A172 (cell line): ENCODE measurements at places on chromosomes 12 and 14.
A peak's percentile ranks its signal among the peaks of the same experiment; 100 is the strongest.

- no peak for DNase-seq
Observed at GRCh38 chr14:95452176-95452892, 64.1 kb downstream of the SYNE3 start.

- no peak for DNase-seq
Observed at GRCh38 chr12:52608826-52609630, 7.8 kb upstream of the KRT72 start.

- DNase-seq, result no peak
Observed at GRCh38 chr12:131153956-131154355, 200.2 kb downstream of the ADGRD1 start.

DNA sequence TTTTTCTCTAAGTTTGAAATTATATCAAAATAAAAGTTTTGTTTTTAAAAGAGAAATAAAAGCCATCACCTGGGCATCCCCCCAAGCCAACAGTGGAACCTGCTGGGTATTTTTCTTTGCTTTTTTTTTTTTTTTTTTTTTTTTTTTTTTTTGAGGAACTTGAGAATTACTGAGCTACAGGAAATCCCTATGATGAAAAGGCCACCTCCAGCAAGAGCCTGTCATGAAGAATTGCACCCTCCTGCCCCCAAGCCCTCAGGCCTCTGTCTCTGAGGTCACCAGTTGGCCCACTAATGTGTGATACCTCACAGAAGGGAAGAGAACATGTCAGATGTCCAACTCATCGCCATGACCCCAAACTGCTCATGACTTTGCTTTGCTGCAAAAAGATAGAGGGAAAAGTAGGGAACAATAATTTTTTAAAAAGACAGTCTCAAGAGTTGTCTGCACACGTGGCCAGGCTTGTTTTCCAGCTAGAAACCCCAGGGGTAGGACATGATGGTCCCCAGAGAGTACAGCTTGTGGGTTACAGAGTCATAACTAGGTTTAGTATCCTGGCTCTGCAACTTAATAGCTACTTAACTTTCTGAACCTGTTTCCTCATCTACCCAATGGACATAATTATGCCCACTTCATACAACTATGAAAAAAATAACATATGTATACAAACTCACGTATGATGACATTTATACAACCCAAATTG, 124.3 kb upstream of the EGLN3 start:
- no peak for DNase-seq

DNA sequence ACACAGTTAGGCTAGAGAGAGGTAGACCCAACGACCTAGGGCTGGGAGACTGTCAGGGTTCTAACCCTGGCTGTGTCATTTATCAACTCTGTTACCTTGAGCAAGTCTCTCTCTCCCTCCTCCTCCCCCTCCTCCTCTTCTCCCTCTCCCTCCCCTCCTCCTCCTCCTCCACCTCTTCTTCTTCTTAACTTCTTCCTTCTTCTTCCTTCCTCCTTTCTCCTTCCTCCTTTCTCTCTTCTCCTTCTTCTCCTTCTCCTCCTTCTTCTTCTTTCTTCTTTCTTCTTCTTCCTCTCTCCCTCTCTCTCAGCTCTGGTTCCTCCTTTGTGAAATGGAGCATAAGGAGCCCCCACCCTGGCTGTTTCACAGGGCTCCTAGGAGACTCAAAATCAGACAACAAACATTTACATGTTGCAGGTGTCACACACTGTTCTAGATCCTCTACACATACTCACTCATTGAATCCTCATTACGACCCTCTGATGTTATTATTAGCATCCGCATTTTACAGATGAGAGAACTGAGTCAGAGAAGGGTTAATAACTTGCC, 2.2 kb upstream of the KCNH3 start:
- no peak for DNase-seq

DNA sequence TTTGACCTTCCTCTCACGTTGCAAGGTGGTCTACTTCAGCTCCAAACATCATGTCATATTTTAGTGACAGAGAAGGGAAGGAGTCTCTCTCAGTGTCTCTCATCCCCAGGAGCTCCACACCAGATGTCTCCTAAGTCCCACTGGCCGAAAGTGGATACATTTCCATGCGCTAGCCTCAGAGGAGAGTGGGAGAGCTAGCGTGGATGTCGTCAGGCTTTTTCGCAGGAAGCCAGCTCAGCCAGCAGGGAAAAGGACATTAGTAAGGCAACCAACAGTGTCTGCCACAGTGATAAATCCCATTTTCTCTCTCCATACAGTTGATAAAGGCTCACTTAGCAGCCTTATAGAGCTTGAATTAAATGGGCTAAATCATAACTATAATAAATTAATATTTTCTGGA, 155.7 kb downstream of the PELI2 start:
- DNase-seq, result no peak

DNA sequence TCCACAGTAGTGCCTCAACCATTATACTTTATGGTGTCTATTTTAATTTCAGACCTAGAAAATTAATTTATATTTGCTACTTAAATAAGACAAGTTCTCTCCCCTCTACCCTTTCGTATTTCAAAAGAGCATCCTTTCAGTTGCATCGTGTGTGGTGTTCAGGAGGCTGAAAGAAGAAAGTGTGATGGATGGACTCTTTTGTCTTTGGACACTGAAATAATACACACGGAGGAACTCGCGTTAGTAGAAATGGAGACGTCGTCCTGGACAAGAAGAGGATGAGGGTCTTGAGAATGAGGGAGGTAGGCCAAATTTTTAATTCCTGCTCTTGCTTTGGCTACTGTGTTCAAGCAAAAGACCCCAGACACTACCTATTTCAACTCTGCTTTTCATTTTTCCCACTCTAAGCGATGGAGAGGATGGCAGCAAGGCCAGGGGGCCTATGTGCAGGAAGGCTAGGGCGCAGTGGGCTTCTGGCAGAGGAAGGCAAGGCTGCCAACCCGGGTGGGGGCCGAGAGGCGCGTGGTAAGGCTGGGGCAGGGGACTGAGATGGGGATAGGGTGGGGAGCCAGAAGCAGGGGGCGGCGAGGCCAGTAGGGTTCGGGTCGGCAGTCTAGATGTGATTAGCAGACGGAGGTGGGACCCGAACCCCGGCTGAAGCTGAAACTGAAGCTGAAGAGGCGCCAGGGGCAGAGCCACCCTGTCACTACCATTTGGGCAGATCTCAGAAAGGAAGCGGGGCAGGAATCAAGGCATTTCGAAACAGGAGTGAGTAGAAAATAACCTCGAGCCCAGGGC, 722 bp downstream of the TMED8 start:
- DNase-seq, result peak; percentile 0

DNA sequence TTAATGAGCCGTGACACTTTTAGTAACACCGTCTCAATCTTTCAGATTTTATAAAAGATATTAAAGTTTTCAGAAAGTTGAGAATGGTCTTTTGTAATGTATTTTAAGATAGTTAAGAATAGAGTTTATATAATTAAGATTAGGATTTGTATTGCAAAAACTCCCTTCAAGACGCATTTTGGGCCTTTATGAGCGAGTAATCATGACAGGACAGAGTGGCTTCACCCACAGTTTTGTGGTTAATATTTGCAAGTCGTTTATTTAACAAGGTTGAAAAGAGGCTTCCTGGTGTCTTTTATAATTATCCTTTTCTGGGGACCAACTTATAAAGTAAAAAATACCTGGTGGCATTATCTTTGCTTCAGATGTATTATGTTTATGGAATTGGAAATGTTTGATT, 44.0 kb downstream of the TRAF3 start:
- DNase-seq, result no peak

DNA sequence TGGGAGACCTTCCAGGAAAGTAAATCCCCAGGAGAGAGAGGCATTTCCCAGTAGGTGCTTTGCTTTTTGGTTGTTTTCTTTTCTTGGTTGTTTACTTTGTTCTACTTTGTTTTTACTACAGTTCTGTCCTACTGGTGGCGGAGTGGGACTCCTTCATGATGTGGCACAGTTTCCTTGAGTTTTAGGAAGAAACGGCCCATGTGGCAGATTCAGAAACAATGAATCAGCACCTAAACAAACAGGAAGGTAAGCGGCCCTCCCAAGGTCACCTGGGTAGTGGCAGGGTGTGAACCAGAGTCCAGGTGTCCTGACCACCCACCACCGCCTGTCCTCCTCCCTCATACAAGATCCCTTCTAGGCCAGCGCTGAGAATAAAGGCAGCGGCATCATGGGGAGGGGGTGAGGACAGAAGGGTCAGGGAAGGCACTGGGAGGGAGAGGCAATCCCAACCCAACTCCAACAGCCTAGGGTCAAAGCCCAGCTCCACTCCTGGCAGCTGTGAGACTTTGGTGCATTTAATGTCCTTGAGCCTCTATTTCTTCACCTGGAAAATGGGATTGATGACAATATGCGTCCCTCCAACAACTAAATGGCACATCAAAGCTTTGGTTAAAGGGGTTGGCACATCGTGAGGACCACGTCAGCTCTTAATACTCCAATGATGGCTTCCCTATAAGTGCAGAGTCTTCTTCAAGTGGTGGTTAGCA, 111.5 kb upstream of the BCL2L14 start:
- DNase-seq, result peak; percentile 34

GRCh38 chr12:12810553-12811021, 2.6 kb upstream of the DDX47 start:
- no peak for DNase-seq

DNA sequence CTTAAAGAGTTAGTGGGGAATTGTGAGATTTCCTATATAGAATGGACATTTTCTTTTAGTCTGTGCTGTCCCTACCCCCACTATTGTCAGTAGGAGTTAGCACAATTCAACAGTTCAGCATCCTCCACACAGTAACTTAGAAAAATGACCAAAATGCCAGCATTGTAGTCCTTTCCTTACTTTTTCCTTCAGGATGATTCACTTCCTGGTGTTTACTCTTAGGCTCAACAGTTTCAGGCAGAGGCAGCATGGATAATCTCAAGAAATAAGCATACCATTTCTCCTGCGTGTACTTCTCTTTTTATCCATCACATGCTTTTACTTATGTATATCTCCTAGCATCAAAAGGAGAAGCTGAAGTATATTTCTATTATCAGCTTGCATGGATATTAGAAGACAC, 683.4 kb downstream of the SLC16A7 start:
- peak; percentile 28 for DNase-seq

DNA sequence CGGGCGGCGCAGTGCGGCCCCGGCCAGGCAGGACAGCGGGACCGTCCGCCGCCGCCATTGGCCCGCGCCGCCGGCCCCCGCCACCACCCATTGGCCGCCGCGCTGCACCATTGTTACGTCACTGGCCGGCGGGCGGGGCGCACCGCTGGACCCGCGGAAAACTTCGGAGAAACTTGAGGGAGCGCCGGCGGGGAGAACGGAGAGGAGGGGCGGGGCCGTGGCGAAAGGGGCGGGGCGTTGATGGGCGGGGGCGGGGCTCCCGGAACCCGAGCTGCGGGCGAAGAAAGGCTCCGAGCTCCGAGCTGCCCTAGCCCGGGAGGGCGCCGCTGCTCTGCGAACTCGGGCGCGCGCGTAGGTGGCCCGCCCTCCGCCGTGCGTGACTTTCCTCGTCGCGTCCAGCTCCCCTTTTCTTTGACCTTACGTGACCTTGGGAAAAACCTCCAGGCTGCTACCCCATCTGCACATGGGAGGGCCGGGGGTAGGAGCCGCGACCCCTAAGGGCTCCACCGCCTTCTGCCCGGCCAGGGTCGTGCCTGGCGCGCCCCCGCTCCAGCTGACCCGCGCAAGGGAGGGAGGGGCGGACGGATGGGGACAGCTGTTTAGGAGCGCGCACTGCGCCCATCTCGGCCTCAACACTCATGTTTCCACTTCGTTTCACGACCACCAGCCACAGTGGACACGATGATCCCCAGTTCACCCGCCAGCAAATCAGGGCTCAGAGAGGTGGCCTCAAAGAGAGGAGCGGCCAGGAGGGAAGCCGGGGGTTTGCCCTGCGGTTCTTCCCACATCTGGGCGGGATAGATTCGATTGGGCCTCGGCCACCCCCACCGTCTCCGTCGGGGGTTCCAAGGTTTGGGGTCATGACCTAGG, at the start of gene ANKRD9:
Gene ANKRD9, minus strand, starts transcription at position 31 of the 870 bp plus-strand sequence. CDS start 1,887 bp downstream, outside the sequence.
- peak; percentile 57 for DNase-seq

DNA sequence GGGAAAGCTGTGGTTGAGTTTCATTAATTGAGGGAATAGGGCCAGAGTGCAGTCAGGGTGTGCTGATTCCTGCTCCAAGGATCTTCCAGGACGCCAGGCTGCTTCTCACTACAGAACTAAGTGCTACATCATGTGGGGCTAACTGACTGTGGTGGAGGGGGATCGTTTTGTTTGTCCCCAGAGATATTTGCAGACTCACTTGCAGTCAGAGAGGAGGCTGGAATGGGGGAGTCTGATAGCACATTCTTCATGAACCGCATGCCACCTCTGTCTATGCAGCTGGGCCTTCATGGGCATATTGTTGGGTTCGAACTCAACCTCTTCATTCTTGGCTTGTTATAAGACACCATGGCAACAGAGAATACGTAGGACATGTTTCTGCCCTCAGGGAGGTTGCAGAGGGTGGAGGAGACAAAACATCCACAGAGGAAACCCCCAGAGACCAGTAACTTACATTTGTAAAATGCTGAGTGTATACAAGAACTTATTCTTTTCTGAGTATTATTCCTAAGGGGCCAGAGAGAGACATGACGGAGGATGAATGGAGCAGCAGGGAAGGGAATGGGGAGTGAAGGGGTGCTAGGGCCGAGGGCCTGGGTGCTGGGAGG, 13.0 kb downstream of the KRT7 start:
- DNase-seq, result no peak

DNA sequence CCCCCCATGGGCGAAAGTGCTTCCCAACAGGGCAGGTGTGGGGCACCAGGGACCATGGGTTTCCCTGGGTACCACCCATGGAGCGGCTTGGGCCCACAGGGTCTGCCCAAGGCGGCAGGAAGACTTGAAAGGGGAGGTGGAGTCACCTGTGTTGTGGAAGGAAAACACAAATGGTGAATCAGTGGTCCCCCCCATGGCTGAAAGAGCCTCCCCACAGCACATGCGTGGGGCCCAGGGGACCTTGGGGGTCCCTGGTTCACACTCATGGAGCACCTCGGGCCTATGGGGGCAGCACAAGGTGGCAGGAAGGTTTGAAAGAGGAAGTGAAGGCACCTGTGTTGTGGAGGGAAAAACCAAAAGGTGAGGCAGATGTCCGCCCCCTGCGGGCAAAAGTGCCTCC, 581.9 kb downstream of the ALG10 start:
- no peak for DNase-seq

- DNase-seq, result no peak
Observed at GRCh38 chr12:64825143-64826021, 935 bp downstream of the TBC1D30 start.

- DNase-seq, result no peak
Observed at GRCh38 chr12:68326716-68327115, 5.4 kb downstream of the MDM1 start.
